ENCODE measurements at places on chromosomes 16 and 17. TPM values are rescaled to one million over a fixed set of nuclear protein-coding genes. Genes with fewer than 3 reads are reported as not detected.

The TPSB2 gene
- not detected for total RNA-seq

The KRT39 gene
- total RNA-seq = not detected

The KCNH4 gene
- total RNA-seq = 0.36 TPM

The CTRB2 gene
- total RNA-seq = not detected

The ZC3H18 gene
- 57.7 TPM for total RNA-seq

The RND2 gene
- 0.07 TPM for total RNA-seq

The CDH3 gene
- total RNA-seq = 0.31 TPM

The DPEP3 gene
- not detected for total RNA-seq

The CD300LB gene
- 0.03 TPM for total RNA-seq

The CYGB gene
- 1.6 TPM for total RNA-seq

The GSE1 gene
- 19.4 TPM for total RNA-seq
